SIG-M5 (cell line): ENCODE measurements at places on chromosomes 2 and 18.

DNA sequence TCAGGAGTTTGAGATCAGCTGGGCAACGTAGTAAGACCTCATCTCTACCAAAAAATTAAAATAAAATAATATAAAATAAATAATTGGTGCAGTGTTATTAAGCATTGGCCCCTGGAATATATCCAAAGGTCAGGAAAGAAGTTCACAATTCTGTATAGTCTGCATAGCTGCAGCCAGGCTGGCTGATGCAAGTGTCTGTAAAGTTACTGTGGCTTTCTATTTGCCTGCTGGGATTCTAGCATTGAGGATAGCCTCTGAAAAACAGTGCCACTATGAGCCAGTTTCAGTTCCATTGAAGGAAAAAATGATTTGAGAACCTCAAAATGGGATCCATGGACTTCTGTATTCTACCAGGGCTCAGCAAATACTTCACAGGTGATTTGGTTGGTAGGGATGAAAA is 208.6 kb downstream of the PARD3B start:
- DNase-seq, result no peak

GRCh38 chr2:27885234-27885633 is 5.0 kb downstream of the RBKS start:
- no peak for DNase-seq

DNA sequence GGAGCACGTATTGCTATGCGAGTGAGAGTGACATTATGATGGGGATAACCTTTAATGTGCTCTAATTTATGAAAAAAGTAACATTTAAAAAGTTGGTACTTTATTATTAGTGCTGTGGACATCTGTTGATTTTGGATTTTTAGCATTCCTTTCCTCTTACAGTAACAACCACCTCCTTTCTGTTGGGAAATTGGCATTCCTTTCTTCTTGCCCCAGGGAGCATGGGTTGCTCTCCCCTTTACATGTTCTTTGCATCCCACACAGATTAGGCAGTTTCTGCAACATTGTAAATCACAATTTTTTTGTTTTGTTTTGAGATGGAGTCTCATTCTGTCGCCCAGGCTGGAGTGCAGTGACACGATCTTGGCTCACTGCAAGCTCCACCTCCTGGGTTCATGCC is 300.2 kb downstream of the LPIN1 start:
- DNase-seq, result no peak

DNA sequence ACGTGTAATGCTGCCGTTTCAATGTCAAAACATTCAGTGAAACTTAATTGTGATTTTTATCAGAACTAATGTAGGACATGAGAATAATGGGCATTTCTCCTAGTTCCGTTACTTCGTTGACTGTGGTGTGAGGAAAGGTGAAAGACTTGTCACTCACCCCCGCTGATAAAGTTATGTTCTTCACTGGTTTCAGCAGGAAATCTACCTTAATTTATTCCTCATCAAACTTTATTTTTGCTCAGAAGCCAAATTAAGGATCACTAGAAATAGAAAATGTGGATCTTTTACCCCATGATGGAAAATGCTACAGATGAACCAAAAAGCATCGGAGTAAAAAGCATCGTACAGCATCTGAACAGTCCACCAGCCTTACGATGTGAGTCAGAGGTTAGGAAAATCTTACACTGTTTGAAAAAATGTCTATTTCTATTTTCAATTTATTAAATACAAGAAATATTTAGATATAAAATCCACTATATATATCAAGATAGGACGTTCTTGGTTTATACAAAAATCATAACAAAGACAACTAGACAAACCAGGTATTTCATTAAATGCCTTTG is 1.0 kb upstream of the ROCK1 start:
- no peak for DNase-seq

DNA sequence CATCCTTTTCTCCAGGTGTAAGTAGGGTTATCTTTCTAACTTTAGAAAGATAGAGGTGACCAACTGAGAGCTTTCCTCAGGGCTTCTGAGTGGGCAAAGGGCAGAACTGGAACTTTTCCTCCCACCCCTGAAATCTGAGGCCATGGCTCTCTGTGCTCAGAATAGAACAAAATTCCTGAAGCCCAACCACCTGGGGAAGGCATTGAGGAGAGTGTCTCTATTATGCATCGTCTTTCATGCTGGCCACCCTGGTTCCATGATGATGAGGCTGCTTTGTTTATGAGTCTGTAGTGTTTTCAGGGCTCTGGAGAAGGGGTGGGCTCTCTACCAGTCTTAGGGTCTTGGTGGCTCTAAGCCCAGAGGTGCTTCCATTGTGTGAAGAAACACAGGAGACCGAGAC is 30.7 kb upstream of the IL1R1 start:
- no peak for DNase-seq

GRCh38 chr2:36069074-36069473 is 286.5 kb upstream of the CRIM1 start:
- no peak for DNase-seq
